ENCODE measurements at places on chromosomes 12 and 14. TPM values are rescaled to one million over a fixed set of nuclear protein-coding genes. Genes with fewer than 3 reads are reported as not detected.

ASPG gene
- total RNA-seq, result 0.51 TPM

DNA sequence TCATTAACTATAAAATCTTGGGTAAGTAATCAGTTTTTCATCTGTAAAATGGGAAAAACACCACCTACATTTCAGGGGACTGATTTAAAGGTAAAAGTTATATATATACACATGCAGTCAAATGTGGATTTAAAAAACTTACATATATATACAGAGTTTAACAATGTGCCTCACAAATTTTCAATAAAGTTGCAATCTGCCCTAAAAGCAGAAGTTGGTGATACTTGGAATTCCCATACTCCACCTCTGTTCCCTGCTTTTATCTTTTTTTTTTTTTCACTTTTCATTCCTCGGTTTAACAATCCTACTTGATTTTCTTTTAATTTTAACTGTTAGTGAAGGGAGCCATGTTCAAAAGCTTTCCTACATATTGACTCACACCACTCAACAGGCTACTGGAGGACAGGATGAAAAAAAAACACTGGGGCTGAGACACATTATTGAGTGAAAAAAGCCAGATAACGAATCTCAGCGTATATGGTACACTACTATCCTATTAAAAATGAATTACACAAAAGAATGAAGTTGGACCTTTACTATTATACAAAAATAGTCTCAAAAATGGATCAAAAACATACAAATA is 24.3 kb downstream of the SPPL3 start:
- DNase-seq, result no peak

DNA sequence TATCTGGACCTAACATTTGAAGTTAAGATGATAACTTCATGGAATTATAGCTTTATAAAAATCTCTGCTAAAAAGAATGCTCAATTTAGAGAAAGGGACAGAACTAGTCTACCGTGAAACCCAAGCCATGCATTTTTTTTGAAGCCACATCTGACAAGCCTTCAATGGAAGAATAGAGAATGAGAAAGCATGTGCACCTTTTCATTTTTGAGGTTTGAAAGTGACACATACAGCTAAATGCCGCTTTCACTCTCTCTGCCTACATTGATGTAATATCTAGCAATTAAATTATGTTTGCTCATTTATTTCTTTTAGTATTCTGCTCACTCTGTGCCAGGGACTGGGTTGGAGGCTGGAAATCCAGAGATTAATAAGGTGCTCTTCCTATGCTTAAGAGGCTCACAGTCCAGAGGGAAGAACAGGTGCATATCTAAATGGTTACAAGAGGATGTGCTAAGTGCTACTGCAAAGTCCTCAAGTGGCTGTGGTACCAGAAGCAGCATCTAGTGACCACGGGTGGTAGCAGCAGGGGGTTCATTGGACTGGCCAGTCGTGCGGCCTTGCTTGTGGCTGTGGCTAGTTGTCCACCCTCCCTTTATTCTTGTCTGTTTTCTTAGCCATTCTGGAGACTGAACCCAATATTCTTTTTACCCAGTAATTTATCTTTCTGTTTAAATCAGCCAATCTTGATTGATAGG is 60.4 kb downstream of the PPP1R36 start:
- DNase-seq, result no peak

GRCh38 chr12:53004582-53004981 is 1.7 kb upstream of the EIF4B start:
- DNase-seq, result no peak

DNA sequence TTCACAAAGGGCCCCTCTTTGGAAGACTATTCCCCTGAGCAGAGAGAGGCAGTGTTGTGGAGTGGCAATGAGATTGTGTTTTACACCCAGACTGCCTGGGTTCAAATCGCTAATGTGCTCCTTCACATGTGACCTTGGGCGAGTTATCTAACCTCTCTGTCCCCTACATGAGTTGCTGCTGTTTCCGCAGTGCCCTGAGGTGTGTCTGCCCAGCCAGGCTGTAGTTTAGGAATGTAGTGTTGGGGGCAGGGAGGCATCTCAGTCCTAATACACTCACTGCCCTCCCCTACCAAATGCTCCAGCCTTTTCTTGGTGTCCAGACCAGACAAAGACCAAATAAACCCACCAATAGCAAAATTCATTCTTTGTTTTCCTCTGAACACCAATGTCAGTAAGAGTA is 78.6 kb downstream of the SLC24A4 start:
- no peak for DNase-seq

DNA sequence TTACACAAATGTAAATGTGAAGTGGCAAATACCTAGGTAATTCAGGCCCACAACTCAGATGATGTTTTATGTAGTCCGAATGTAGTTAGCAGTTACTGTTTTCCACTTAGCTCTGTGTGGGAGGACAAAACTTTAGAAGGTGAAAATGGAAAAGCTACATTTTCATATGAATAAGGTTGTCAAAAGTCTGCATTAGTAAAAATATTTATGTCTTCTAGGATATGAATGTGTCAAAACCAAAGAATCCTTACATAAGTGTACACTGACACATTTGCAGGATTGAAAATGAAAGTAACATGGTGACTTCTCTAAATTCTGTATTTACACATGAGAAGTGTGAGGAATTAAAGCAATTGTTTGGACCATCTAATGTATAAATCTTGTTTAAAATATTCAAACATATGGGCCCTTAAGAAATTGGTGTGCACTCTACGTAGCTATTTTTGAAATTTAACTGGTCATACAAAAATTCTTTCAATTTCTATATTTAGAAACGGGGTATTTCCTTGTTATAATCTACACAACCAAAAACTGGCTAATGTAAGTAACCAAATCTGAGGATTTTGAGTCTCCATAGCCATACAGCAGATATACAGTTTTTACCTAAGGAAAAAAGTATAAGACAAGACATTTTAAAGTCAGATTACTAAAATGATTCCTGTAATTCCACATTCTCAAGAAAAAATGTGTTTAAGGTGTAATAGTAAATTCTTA is 5.4 kb downstream of the CDKN1B start:
- no peak for DNase-seq

KRT2 gene
- total RNA-seq, result not detected

ATL1 gene
- 0.66 TPM for total RNA-seq

GRCh38 chr12:101010896-101011295 is 199.1 kb downstream of the SLC5A8 start:
- no peak for DNase-seq

DNA sequence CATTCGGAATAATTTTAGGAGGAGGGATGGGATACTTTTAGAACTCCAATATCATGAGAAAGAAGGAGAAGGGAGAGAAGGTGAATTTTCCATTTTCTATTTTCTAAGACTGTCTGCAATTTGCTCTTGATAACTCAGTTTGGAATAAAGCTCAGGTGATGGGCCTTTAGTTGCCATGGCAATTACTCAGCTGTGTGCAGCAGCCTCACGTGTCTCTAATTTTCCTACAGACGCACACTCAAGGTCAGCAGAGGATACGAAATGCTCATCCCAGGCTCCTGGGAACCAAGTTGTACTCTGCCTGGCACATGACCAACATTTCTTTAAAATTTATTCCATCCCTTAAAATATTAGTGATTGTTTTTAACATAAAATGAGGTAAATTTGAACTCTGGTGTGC is 76.7 kb downstream of the TTC8 start:
- no peak for DNase-seq

DNA sequence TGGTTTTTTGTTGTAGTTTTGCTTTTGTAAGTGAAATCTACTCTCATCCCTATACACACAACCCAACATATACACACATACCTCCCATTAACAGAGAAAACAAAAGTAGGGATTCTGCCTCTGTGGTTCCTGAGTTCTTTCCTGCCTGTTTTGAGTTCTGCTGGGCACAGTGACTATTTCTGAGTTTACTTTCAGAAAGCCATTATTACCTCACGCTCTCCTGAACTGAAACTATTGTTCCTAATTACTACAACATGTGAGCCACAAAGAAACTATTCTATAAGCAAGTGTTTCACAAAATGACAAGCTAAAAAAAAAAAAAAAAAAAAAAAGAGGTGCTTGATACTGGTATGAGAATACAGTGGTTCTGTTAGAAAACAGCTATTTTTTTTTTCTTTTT is 110.9 kb downstream of the ALG10B start:
- no peak for DNase-seq

DNA sequence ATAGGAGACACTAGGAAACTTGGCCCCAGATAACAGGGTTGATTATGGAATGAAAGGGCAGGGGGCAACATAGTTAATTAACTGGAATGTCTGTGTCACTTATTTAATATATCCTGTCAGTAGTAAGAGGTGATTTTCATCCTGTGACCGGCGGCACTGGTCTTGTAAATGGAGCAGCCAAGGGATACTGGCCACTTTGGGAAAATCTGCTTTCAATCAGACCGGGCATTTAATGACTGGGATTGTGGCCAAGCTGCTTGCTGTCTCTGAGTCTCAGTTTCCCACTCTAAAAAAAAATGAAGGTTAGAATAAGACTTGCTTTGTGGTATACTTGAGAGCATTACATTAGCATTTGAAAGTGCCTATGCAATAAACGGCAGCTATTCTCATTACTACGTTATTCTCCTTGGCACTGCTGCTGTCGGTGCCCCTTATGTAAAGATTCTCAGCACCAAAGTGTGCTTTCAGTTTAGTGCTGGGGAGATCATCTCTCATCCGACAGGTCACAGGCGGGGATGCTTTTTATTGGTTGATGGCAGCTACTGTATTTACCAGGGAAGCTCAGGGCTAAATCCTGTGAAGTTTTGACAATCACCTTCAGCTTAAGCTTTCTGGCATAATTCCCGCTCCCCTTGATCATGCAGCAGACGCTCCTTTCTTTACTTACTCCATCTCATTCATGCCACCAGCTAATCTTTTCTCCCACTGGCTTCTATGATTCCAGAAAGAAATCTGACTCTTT is 162.1 kb downstream of the ESRRB start:
- no peak for DNase-seq

ARMH4 gene
- 1.3 TPM for total RNA-seq

- DNase-seq, result no peak
Measured at GRCh38 chr12:44873898-44874297, 2.2 kb downstream of the NELL2 start.

PTGER2 gene
- total RNA-seq, result 0.36 TPM

GZMB gene
- not detected for total RNA-seq

DPPA3 gene
- not detected for total RNA-seq

- peak; percentile 94 for DNase-seq
Measured at GRCh38 chr12:57216014-57216911, at the start of gene NXPH4. TSS of gene NXPH4 (plus strand) at chr12:57216794. CDS start at chr12:57216970, 176 bp downstream.

B4GALNT1 gene
- 104 TPM for total RNA-seq

BMAL2 gene
- total RNA-seq, result 10.6 TPM

GALNT9 gene
- 0.08 TPM for total RNA-seq

- no peak for DNase-seq
Measured at GRCh38 chr14:36738269-36738668, 76.6 kb downstream of the PAX9 start.

DNA sequence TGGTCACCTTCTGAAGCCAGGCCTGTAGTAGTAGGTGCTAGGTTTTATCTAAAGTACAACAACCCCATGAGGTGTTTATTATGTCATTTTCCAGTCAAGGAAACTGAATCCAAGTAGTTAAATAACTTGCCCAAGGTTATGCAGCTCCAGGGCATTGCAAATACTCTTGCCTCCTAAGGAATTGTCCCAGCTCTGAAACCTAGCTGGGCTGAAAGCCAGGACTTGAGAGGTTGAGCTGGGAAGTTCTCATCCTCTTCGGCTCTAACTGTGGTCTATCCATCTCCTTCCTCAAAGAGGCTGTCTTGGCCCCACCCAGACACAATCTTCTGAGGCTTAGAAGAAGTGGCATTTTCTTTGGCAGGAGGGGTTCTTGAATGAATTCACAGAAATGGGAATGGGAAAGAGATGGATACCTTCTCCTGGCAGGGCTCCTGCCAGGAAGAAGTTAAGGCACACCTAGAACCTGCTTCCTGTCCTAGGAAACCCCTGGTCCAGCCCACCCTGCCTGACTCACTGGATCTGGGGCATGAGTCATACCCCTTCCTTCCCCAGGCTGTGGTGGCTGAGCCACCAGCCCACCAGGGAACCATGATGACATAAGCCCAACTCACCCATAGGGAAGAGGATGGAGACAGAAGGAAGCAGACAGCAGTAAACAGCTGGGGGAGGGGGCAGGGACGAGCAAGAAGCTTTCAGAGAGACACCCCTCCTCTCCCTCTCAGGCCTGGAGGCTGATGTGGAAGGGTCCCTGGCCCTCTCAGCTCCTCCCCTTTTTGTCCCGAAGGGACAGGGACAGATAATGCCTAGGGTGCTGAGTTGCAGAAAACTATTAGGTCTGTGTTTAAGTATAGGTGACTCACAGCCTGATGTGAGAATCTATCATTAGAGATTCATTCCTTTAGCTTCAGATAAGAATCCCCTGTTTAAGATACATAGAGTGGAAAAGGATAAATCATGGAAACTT is 2.1 kb upstream of the PLEK2 start:
- DNase-seq, result peak; percentile 70

LGR5 gene
- total RNA-seq, result 5.1 TPM

GRCh38 chr14:94138251-94138650 is 8.8 kb upstream of the IFI27L2 start:
- DNase-seq, result no peak

BBOF1 gene
- total RNA-seq, result 0.66 TPM

DNA sequence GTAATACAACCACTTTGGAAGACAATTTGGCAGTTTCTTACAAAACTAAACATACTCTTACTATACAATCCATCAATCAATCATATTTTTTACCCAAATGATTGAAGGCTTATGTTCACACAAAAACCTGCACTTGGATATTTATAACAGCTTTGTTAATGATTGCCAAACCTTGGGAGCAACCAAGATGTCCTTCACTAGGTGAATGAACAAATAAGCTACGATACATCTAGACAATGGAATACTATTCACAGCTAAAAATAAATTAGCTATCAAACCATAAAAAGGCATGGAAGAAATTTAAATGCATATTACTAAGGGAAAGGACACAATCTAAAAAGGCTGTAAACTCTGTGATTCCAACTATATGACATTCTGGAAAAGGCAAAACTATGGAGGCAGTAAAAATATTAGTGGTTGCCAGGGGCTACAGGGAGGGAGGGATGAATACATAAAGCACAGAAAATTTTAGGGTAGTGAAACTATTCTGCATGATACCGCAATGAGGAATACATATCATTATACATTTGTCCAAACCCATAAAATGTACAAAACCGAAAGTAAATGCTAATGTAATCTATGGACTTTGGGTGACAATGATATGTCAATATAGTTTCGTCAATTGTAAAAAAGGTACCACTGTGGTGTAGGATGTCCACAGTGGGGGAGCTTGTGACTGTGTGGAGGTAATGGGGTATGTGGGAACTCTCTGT is 70.5 kb downstream of the GPR65 start:
- no peak for DNase-seq

DNA sequence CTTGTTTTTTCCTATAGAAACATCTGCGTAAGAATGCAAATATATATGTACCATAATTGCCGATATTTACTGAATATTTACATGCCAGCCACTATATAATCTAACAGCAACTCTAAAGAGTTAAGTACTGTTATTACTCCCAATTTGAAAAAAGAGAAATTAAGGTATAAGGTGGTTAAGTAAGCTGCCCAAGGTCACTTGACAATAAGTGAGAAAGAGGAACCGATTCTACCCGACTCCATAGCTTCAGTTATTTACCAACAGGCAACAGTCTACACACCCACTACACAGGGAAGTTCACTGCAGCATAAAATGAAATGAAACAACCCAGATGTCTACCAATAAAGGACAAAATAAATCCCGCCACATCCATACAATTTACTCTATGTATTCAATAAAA is 1.1 kb downstream of the MIS18BP1 start:
- peak; percentile 32 for DNase-seq

KRT80 gene
- total RNA-seq, result 45.7 TPM

TEX22 gene
- total RNA-seq, result 0.06 TPM

All from SJCRH30 (cell line).